Activated naive CD4-positive, alpha-beta T cell treated with anti-CD3 and anti-CD28 coated beads, Interleukin-2, amount 50 U/mL, for 72 hours (primary cell): ENCODE measurements at places on chromosomes 6 and 20. TPM values are rescaled to one million over a fixed set of nuclear protein-coding genes. Genes with fewer than 3 reads are reported as not detected.

SLC35A1 gene
- total RNA-seq = 10.8 TPM

DNA sequence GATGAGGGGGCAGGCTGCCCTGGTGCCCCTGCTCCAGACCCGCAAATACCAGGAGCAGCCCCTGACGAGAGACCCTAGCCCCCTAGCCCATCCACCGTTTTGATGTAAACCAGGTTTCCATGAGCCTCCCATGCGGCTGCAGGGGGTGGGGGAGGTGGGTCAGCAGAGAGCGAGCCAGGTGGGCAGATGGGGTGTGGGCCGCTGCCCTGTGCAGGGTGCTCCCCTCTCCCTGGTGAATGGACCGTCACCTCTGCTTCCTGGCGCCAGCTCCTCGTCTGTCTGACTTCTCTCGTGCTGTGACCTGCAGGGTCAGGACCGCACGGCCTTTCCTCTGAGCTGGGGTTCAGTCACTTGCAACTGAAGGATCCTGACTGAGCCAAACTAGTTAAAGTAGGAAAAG lies 15.7 kb upstream of the BHLHE23 start:
- no peak for DNase-seq

NRSN1 gene
- not detected for total RNA-seq

- no peak for DNase-seq
Measured at GRCh38 chr6:96420294-96420693, 101.3 kb upstream of the UFL1 start.

GRCh38 chr6:48476257-48476656 lies 365.3 kb upstream of the PTCHD4 start:
- no peak for DNase-seq

- DNase-seq = no peak
Measured at GRCh38 chr6:140107216-140107615, 732.8 kb upstream of the CITED2 start.

- no peak for DNase-seq
Measured at GRCh38 chr20:57231951-57232428, 34.5 kb downstream of the BMP7 start.

DNA sequence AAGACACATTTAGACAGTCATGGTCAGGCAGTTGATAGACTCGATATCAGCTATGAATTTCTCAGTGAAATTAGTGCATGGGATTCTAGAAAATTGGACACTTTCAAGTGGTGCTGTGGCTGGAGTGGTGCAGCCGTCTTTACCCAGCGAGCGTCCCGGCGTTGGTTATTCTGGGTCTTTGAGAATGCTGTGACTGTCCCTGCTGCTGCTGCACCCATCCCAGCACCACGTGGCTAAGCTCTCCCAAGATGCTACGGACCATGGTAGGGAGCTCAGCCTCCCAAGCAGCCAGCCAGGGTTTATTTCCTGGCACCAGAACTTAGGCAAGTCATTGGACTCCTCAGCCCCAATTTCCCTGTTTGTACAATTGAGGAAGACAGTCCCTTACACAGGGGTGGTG lies 147.2 kb upstream of the RPS6KA2 start:
- no peak for DNase-seq

- DNase-seq = no peak
Measured at GRCh38 chr20:45921337-45922189, 9.6 kb upstream of the PLTP start.

SEL1L2 gene
- not detected for total RNA-seq

BCAS1 gene
- not detected for total RNA-seq

FNDC1 gene
- 0.12 TPM for total RNA-seq

DNA sequence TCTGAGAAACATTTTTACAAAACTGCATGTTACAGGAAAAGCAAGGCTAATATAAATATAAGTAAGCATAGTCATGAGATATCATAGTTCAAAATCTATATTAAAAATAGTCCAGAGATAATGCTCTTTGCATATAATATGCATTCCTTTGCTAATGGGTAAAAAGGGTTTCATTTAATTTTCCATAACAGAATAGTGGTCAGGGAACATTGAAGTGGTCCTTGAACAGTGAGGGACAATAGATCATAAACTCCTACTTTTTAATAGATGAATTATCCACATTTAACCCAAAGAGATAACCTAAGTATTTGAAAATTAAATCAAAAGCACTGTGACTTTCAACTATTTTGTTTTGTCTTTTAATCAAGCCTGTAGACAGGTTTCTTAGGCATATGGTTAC lies 243.1 kb upstream of the ADGRB3 start:
- no peak for DNase-seq

DNA sequence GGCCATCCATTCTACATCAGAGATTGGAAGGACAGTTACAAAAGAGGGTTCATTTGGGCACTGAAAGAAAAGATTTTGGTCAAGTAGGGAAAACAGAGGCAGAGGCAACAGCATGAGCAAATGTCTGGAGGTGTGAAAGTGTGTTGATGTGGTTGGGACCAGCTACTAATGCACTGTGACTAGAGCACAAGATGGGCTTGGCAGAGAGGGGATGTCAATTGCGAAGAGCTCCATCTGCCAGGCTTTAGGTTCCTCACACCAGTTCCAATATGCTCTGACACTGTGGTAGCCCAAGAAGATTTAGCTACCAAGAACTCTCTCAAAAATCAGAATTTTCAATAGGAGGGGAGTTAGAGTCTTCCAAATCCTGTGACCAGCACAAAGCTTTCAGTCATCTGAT lies 42.1 kb downstream of the TRAF3IP2 start:
- DNase-seq = no peak

KCNQ2 gene
- total RNA-seq = 0.33 TPM

FOXF2 gene
- not detected for total RNA-seq

- no peak for DNase-seq
Measured at GRCh38 chr20:23339986-23340385, 10.6 kb upstream of the NXT1 start.

DNA sequence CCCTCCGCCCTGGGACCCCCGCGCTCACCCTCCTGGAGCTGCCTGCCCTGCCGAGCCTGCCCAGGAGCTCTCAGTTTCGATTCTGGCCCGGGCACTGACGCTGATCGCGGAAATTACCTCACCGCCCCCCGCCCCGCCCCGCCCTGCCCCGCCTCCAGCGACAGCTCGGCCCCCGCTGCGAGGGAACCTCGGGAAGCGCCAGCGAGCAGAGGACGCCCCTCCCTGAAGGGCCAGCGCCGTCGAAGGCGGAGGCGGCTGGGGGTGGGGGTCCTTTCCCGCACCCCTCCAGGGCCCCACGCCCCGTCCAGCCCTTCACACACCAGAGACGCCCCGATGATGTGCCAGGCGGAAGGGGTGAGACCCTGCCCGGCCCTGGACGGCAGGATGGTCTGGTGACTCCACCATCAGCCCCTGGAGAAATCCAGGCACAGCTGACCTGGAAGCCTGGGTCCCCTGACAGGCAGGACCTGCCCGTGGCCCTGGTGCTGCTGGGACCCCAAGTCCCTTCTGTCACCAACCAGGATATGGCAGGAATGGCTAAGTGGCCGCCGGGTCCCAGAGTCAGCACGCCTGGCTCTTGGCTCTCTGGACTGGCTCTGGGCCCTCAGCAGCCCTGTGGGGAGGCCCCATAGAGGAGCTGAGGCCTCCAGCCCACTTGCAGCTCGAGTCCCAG lies at the start of gene HELZ2:
HELZ2 (minus strand) TSS at position 84 of the 673 bp plus-strand sequence. CDS start 1,854 bp downstream, outside the sequence.
- no peak for DNase-seq

- DNase-seq = no peak
Measured at GRCh38 chr6:33453393-33454008, 875 bp upstream of the ZBTB9 start.

DNA sequence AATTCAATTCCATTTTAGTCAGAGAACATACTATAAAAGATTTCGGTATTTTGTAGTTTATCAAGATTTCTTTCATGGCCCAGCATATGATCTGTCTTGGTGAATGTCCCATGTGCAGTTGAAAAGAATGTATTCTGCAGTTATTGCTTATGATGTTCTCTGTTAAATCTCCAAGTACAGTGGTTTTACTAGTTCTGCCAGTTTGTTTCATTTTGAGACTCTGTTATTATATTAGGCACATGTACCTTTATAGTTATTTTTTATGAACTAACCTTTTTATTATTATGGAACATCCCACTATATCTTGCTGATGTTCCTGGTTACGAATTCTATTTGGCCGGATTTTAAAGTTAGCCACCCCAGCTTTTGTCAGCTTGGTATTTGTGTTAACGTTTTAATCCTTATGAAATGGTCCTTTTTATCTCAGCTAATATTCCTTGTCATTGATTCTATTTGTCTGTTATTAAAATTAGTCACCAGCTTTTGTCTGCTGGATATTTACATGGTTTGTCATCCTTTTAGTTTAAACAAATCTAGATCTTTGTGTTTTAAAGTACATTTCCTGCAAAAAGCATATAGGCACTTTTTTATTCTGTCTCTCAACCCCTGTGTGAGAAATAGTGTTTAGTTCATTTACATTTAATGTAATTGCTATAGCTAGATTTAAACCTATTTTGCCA lies 48.9 kb downstream of the VTA1 start:
- no peak for DNase-seq

GRCh38 chr6:90537723-90538258 lies 49.1 kb downstream of the MAP3K7 start:
- DNase-seq = no peak

- DNase-seq = no peak
Measured at GRCh38 chr6:100258752-100259151, 206.0 kb downstream of the SIM1 start.

DNA sequence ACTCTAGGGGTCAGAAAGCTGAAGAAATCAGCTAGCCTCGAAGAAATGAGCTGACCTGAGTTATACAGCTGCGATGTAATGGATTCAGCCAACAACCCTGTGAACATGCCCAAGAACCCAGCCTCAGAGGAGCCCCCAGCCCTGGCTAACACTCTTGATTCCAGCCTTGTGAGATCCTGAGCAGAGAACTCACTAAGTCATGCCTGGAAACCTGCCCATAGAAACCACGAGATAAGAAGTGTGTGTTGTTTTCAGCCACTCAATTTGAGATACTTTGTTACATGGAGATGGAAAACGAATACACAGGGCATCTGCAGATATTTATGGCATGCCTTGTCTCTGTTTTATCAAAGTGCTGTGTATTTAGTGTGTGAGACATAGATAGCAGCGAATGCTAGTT lies 265.2 kb downstream of the QKI start:
- no peak for DNase-seq

CTCFL gene
- total RNA-seq = not detected

TAAR6 gene
- total RNA-seq = not detected

- DNase-seq = no peak
Measured at GRCh38 chr6:36336779-36337241, at the start of gene BNIP5. BNIP5 (minus strand) TSS chr6:36336888; CDS start chr6:36330690, 6,198 bp downstream.

GSTA3 gene
- not detected for total RNA-seq

HRH3 gene
- total RNA-seq = not detected

GNMT gene
- total RNA-seq = 1.0 TPM

GRCh38 chr6:101666256-101666655 lies 272.7 kb downstream of the GRIK2 start:
- no peak for DNase-seq

DNA sequence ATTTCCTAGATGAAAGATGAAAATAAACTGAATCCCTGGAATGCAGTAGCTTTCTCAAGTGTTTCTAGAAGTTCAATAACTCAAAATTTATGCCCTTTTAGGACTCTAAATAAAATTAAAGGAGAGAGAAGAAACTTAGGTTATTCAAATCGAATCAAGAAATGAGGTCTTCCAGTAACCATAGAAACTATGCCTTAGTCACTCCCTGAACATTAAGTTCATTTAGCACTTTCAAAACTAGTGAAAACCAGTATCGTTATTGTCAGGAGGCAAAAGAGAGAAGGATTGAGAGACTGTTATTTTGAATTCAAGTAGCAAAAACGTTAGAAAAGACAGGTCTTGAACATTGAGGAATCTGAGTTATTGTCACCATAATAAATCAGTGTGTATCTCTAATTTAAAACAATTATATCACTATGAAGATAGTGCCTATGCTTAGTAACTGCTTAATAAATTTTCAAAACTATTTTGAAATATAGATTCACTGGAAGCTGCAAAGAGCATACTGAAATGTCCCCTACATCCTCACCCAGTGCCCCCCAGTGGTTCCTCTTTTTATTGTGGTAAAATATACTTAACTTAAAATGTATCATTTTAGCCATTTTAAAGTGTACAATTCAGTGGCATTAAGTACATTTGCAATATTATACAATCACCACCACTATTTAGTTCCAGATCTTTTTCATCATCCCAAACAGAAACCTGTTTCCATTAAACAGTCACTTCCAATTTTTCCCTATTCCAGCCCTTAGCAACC lies 4.6 kb downstream of the RPP21 start:
- no peak for DNase-seq

- DNase-seq = no peak
Measured at GRCh38 chr6:1070085-1070521, 241.8 kb upstream of the FOXQ1 start.
